ENCODE measurements at places on chromosomes 11 and 22. TPM values are rescaled to one million over a fixed set of nuclear protein-coding genes. Genes with fewer than 3 reads are reported as not detected.
A peak's percentile ranks its signal among the peaks of the same experiment; 100 is the strongest.

GRCh38 chr22:24413736-24414385 lies 13.5 kb upstream of the ADORA2A start:
- no peak for DNase-seq

DNA sequence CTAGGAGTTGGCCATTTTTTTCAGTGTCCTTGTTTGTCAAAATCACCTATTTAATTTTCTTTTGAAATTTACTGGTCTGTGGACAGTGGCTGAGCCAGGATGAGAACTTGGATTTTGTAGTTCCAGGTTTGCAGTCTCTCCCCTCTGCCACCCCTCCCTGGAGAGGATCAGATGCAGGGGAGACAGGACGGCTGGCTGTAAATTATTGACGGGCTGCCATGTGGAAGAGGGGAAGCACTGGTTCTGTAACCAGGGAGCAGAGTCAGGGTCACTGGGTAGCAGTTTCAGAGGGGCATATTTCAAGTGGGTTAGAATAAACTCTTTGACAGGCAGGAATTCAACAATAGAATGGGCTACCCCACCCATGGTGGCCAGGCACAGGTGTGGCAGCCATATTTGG lies 20.6 kb upstream of the YWHAH start:
- DNase-seq, result no peak

- no peak for DNase-seq
These were observed 43.8 kb downstream of the FBXO7 start for GRCh38 chr22:32518381-32518780.

DNA sequence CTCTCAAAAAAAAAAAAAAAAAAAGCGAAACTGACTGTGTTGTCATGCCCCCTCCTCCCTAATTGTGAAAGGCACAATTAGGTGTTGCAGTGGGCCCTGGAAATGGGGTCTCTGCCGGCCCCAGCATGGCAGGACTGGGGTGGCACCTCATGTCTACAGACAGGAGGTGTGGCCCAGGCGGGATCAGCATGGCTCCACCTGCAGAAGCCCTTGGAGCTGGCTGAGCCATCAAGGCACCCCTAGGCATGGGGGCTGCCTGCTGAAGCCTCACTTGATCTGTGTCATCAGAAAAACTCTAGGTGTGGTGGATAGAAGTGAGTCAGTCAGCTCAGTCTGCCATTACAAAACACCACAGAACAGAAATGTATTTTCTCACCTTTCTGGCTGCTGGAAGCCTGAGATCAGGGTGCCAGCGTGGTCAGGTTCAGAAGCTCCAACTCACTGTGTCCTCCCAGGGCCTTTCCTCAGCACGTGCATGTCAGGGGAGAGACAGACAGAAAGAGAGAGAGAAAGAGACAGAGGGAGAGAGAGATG lies 10.1 kb upstream of the B4GALNT4 start:
- peak; percentile 51 for DNase-seq

- DNase-seq, result no peak
These were observed 620 bp upstream of the ATG2A start for GRCh38 chr11:64917663-64917995.

- no peak for DNase-seq
These were observed 103.3 kb upstream of the TOP3B start for GRCh38 chr22:22085702-22086500.

GRCh38 chr11:87849216-87849615 lies 326.0 kb downstream of the RAB38 start:
- no peak for DNase-seq

- no peak for DNase-seq
These were observed 24.9 kb downstream of the CDKN1C start for GRCh38 chr11:2860636-2861035.

GRCh38 chr11:123233280-123233974 lies 38.4 kb upstream of the CLMP start:
- no peak for DNase-seq

DNA sequence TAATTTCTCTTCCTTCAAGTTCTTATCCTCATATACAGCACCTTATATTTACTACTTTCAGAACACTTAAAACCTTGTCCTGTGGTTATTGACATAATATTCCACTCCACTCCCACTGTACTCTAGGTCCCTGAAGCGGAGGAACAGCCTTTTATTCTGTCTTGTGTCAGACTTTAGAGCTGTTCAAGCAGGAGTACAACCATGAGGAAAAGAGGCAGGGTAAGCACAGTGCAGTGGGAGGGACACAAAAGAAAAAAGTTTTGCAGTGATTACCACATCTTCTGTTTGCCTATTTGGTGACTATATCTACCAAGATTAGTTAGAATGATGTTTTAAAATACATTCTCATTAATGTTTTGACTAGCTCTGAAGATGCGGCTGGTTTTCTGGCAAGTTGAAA lies 122.0 kb upstream of the CEP126 start:
- no peak for DNase-seq

- no peak for DNase-seq
These were observed 274.7 kb downstream of the MN1 start for GRCh38 chr22:27526901-27527300.

GRCh38 chr11:73625696-73626318 lies 20.6 kb upstream of the PLEKHB1 start:
- peak; percentile 84 for DNase-seq

DNA sequence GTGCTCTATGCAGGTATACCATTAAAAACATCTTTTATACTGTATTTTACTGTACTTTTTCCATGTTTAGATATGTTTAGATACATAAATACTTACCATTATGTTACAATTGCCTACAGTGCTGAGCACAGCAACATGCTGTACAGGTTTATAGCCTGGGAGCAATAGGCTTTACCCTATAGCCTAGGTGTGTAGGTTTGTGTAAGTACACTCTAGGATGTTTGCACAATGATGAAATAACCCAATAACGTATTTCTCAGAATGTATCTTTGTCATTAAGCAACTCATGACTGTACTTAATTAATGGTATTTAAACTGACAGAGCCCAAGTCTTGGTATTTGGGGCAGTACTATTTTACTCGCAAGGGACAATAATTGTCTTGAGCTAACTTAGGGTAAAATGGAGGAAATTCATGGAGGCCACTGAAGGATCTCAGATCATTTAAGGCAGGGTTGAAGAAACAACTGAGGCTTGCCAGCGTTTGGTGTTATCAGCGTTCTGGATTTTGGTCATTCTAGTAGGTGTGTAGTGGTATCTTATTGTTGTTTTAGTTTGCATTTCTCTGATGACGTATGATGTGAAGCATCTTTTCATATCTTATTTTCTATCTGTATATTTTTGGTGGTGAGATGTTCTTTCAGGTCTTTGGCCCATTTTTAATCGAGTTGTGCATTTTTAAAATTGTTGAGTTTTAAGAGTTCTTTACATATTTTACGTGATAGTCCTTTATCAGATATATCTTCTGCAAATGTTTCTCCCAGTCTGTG lies 42.4 kb downstream of the ADAMTS15 start:
- DNase-seq, result no peak

- DNase-seq, result peak; percentile 74
These were observed 3.7 kb downstream of the RNH1 start for GRCh38 chr11:503179-503981.

DNA sequence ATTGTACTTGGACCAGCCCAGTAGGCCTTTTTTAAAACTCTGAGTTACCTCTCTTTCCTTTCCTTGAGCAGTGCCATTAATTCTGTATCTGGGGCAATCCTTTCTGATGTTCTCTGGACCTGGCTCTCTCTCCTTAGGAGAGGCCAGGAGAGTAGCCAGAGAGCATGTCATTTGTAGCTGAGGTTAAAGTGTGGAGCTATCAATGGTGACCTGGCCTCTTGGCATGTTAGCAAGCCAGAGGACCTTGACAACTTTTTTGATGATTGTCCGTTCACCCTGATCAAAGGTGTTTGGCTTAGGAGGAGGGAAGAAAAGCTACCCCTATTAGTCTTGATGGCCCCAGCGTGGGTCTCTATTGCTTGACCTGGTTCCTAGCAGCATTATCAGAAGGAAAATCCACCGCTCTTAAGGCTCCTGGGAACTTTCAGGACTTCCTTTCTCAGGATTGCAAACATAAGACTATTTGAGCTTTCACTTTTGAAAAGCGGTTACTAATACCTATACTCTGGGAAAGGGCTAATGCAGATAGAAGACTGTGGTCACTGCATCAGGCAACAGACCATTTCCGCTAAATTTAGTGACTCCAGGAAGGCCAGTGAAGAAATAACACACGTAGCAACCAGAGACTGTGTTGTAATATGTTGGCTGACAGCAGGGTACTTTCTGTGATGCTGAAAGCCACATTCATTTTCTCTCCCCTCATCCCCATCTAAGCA lies 18.2 kb downstream of the LIMK2 start:
- no peak for DNase-seq

DNA sequence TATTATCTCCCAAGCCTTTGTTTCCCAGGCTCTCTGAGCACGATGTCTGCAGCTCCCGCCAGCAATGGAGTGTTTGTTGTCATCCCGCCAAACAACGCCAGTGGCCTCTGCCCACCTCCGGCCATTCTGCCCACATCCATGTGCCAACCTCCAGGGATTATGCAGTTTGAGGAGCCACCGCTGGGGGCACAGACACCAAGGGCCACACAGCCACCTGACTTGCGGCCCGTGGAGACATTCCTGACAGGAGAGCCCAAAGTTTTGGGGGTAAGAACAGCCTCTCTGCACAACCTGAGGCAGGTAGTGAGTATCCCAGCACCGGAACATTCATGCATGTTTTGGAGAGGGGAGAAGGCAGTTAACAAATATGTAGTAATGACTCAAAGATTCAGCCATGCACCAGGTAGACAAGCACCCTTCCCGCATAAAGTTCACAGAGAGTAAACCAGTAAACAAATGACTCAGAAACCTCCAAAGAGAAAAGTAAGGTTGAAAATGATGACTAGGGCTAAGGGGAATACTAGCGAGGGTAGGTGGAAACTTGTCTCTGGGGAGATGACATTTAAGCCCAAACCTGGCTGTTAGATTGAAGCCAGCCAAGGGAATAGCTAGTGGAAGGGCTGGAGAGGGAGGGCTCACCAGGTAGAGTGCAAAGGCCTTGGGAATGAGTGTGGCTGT lies 7.2 kb downstream of the MS4A15 start:
- no peak for DNase-seq

GRCh38 chr22:40122792-40123191 lies 54.9 kb upstream of the TNRC6B start:
- no peak for DNase-seq

GRCh38 chr11:126406368-126406767 lies 50.9 kb downstream of the ST3GAL4 start:
- no peak for DNase-seq

GRCh38 chr11:2431395-2431794 lies 12.9 kb downstream of the TRPM5 start:
- DNase-seq, result no peak

DNA sequence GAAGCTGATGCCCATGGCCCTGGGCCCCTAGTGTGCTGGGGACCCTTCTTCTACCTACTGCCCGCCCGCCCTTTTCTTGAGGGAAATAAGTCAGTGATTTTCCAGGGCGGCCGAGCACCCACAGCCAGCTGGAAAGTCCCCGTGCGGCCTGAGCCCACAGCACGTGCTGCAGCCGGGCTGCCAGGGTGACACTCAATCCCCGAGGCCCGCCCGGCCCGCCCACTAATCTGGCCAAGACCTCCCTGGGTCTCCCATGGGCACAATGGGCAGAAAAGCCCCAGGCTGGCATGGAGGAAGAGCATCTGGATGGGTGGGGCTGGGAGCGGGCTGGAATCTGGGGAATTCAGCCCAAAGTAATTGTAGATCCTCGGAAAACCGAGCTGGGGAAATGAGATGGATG lies 24.8 kb downstream of the WNT7B start:
- no peak for DNase-seq

- no peak for DNase-seq
These were observed 117.8 kb downstream of the SERGEF start for GRCh38 chr11:17894929-17895658.

DNA sequence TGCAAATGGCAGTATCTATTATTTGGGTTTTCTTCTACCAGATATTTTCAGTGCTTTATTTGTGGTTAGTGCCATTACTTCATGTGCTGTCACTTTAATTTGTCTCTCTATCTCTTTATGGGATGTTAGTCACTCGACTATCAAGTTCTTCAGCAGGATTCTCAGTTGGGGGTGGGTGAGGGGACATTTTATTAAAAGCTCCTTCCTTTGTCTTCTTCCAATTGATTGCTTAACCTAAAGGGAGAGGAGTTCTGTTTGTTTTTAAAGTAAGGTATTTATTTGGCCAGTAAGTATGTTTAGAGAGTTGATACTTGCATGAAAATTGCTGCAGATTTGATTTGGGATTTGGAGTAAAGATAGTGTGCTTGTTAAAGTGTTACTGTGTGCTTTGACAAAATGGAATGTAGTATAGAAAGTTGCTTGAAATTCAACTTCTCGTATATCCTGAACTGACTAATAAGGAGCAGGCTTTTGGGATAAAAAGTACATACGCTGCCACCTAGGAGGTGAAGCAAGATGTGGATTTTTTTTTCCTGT lies 10.3 kb downstream of the YAP1 start:
- no peak for DNase-seq

GRCh38 chr22:23382428-23383218 lies 197.5 kb downstream of the IGLL1 start:
- no peak for DNase-seq

GRCh38 chr11:125025968-125026367 lies 37.1 kb upstream of the SLC37A2 start:
- DNase-seq, result no peak

DNA sequence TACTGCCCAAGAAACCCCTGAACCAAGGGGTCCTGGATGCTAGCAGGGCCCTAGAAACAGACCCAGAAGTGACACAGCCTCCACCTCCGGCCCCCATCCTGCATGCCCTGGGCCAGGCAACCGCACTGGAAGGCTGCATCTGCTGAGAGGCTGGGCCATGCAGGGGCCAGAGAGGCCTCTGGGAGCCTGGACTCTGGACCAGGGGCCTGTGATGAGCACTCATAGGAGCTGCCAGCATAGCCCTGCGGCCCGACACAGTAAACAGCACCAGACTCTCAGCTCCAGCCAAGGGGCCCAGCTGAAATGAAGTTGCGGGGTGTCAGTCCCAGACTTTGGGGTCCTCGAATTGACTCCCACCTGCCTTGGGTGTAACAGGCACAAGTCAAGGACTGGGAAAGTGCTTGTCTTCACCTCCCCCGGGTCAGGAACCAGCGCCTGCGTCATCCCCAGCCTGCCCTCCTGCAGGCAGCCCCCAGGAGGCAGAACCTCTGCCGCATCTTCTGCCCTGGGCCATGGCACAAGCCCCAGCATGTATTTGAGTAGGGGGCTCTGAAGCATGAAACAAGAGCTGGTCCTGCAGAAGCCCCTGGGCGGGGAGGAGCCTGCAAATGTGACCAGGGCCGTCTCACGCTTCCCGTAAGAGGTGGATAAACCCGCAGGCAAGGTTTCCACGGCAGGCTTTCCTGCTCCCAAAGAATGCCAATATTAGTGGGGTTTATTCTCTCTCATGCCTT lies 25.2 kb upstream of the CCND1 start:
- no peak for DNase-seq

GRCh38 chr11:9787981-9788521 lies 124.2 kb downstream of the SWAP70 start:
- no peak for DNase-seq

MUC6 gene
- total RNA-seq, result not detected

IL10RA gene
- 29.5 TPM for total RNA-seq

PRR14L gene
- total RNA-seq, result 53.1 TPM

SUSD2 gene
- 4.1 TPM for total RNA-seq

OR2AG1 gene
- total RNA-seq, result not detected

TRIM21 gene
- 17.6 TPM for total RNA-seq

OR52E8 gene
- not detected for total RNA-seq

RIBC2 gene
- 0.22 TPM for total RNA-seq

P2RY2 gene
- 12.3 TPM for total RNA-seq

CNIH2 gene
- total RNA-seq, result 1.3 TPM

FOLR3 gene
- total RNA-seq, result 1.1 TPM

OOSP2 gene
- total RNA-seq, result not detected

NAALAD2 gene
- total RNA-seq, result 12.5 TPM

ANKK1 gene
- 0.98 TPM for total RNA-seq

PPP2R5B gene
- total RNA-seq, result 21.1 TPM

SLC5A12 gene
- total RNA-seq, result 0.18 TPM

FOLR1 gene
- total RNA-seq, result 1.2 TPM

ARHGEF17 gene
- 110 TPM for total RNA-seq

Data from sciatic nerve (tissue), 2 donors.